ENCODE measurements at places on chromosomes 6 and 20. TPM values are rescaled to one million over a fixed set of nuclear protein-coding genes. Genes with fewer than 3 reads are reported as not detected.

GRCh38 chr6:103534814-103535213 lies 1324.9 kb downstream of the HACE1 start:
- DNase-seq: no peak

DNA sequence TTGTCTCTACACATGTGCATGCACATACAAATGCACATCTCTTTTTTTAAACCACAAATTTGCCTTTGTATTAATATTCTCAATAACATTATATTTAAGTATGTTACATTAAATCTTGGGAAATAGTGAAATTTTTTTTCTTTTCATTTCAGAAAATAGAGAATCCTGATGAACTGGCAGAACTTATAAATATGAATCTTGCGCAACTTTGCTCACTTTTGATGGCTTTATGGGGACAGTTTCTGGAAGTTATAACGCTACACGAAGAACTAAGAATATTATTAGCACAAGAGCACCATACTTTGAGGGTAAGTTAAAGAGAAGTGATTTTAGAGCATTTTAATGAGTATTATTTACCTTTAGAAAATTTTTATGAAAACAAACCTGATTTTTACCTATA lies 64.2 kb upstream of the SDHAF4 start:
- DNase-seq: no peak

GRCh38 chr20:18055261-18055660 lies 2.5 kb downstream of the OVOL2 start:
- DNase-seq: no peak

DNA sequence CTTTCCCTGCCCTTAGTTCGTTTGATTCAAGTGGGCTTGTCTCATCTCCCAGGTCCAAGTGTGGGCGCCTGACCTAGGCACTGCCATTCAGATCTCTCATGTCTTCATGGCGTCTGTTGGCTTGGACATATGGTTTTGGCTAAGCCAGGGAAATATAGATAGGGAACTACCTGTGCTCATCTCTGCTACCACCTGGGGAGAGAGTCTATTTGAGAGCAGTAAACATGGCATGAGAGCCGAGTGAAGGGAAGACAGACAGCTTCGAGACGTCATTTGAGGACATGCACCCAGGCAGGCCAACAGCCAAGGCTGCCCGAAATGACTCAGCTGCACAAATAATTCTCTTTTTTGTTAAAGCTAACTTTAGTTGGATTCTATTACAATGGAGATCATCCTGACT lies 370.7 kb upstream of the AGPAT4 start:
- no peak for DNase-seq

- no peak for DNase-seq
These were observed 23.8 kb downstream of the NRSN1 start for GRCh38 chr6:24149836-24150235.

DNA sequence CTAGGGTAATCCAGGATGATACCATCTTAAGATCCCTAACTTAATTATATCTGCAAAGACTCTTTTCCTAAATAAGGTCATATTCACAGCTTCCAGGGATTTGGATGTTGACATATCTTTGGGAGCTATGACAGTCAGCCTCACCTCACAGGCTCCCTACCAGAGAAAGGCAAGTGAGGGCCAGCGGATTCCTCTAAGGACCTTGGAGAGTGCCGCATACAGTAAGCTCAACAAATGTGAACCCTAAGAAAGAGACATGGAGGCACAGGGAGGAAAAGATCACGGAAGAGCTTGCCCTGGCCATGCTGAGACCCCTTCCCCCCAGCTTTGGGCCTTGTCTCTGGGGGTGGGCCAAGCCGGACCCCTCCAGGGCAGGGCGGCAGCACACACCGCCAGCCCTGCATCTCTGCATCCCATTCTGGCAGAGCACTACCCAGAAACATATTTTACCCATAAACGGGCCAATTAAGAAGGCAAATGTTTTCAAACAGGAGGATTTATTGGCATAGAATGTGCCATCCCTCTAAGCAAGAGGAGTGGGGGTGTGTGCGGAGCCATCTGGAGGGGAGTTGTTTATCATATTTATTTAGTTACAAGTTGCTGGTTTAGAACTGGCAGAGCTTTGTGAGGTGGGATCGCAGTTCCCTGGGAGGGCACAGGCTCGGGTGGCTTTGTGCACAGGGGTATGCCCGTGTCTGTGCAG lies 55.4 kb downstream of the CHMP4B start:
- DNase-seq: no peak

GPX5 gene
- not detected for total RNA-seq

HTR1B gene
- 64.4 TPM for total RNA-seq

AIF1 gene
- not detected for total RNA-seq

SH3BGRL2 gene
- 26.3 TPM for total RNA-seq

STX11 gene
- 9.4 TPM for total RNA-seq

ERMARD gene
- total RNA-seq: 17.3 TPM
